ENCODE measurements at places on chromosomes 1 and 21. TPM values are rescaled to one million over a fixed set of nuclear protein-coding genes. Genes with fewer than 3 reads are reported as not detected.

Gene SEMA4A
- 1.8 TPM for total RNA-seq

Gene C8B
- total RNA-seq, result not detected

Gene RGS1
- not detected for total RNA-seq

Gene LYPD8
- total RNA-seq, result not detected

Gene SLC22A15
- total RNA-seq, result 4.7 TPM

DNA sequence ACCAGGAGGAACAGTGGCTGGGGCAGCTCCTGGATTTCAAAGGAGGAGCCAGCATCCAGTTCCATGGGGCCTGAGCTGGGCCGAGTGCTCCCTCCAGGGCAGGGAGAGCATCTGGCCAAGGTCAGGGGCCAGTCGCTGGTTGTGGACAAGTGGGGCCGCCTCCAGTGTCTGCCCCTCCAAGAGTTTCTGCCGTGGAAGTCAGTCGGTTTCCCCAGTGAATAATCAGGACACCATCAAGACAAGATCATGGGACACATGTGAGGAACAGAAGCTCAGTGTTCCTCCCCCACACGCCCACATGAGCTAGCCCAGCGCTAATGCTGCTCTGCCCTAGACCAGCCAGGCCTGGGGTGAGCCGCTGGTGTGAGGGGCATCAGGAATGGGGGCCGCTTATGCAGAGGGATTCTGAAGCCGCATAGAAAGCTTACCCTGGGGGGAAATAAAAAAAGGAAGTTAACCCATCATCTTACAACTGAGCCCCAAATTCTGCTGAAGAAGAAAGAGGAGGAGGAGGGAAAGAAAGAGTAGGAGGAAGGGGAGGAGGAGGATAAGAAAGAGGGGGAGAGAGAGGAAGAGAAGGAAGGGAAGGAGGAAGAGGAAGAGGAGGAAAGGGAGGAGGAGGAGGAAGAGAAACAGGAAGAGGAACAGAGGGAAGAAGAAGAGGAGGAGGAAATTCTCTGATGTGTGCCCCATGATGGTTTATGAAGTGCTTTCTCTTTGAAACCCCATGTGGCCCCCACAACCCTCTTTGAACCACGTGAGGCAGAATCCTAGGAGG is 198.4 kb downstream of the MATN1 start:
- peak; percentile 43 for DNase-seq

DNA sequence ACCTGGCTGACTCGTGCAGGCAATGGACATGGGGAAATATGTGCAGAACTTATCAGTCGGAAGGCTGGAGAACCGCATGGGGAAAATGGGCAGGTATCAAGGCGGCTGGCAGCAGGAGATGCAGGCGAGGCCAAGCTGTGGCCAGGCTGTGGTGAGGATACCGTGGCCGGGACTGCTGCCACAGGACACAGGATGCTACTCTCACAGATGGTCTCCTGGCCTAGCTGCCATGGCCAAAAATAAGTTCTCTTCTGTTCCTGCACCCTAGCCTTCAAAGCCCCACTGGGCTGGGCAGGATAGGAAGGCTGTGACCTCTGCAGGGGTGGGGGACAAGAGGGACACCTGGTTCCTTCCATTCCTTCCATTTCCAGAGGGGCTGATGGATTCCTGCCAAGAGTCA is 26.4 kb downstream of the TEX35 start:
- no peak for DNase-seq

DNA sequence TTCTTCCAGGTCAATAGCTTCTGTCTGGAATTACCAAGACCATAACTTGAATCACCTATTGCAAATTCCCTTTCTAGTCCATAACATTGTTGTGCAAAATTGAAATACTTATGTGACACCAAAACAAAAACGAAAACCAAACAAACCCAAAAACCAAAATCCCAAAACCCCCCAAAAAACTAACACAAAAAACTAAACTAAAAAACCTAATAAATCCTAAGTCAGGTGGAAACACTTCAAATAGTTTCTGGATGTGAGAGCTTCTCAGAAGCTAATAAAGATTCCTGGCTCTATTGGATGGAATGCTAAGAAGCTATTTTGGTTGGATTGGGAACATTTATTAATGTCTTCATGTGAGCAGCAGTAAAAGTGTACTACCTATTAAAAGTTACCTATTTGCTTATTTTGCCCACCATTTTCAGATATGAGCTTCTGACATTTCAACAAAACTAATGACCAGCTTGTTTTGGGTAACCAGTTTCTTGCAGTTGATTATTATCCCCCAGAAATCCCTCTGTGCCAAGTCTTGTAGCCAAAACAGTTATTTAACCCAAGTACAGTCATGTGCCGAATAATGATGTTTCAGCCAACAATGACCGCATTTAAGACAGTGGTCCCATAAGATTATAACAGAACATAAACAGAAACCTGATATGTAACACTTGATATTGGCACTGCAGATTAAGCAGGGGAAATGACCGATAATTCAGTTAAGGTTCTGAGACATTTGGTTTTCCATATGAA is 76.4 kb downstream of the LTN1 start:
- DNase-seq, result no peak

DNA sequence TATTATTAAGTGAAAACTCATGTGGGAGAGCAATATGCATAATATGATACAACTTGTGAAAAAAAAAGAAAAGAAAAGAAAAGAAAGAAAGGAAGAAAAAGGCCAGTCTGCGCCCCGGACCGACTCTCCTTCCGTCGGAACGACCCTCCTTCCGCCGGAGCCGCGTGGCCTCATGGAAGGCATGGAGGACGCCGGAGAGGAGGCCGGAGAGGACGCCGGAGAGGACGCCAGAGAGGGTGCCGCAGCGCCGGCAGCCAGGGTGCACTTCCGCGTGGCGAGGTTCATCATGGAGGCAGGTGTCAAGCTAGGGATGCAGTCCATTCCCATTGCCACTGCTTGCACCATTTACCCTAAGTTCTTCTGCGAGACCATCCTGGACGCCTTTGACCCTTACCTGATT is 185.9 kb downstream of the NR5A2 start:
- no peak for DNase-seq

DNA sequence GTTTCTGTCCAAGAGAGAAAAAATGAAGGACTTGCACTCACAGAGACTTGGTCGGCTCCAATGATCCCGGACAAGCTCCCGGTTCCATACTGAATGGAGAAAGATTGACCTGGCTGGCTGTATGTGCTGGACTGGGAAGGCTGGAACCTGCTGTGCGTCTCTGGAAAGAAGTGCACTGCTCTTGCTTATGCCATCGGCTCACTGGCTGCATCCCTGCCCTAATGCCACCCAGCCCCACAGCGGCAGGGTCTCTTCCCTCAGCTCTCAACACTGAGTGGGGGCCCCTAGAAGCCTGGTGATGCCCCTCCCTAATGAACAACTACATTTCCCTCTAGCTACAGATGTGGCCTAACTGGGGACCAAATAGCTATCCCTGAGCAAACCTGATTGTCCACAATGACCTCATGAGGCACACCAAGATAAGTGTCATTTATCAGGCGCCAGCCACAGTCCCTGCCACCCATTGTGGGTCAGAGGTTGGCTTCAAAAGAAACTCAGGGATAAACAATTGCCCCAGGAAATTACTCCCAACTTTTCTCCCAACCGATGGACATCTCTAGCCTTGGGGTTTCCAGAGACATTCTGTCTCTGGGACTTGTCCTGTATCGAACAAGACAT is 2.6 kb downstream of the CTSE start:
- DNase-seq, result peak; percentile 7

DNA sequence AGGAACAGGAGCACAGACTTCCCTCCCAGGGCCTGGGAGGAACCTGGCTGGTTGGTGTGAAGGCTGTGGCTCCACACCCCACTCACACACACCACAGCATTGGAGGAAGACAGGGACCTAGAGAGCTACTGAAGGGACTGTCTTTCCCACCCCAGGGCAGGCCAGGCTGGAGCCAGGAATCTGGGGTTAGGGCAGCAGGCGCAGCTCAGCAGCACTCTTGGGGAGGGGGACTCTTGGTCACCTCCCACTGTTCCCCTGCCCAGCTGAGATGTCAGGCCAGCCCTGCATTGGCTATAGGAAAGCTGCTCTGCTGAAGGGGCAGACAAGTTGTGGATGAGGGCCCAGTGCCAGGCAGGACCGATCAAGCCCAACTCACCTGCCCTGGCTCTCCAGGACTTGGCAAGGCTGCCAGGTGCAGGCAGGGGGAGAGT is 1.6 kb upstream of the PLEKHA6 start:
- no peak for DNase-seq

GRCh38 chr1:113459279-113459678 is 69.0 kb downstream of the MAGI3 start:
- no peak for DNase-seq

DNA sequence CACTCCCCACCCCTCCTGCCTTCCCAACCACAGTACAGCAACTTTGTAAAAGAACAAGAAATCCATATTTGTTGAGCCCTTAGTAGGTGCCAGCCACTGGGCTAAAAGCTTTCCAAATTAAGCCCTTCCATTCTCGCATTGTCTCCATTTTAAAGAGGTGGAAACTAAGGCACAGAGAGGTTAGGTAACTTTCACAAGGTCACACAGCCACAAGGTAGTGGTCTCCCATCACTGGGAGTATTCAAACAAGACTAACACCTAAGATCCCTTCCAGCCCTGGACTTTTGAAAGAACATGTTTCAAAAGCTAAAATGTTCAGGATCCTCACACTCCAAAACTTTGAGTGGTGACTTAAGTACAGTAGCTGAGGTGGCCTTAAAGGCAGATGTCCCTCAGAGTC is 3.2 kb downstream of the SDC3 start:
- DNase-seq, result no peak

DNA sequence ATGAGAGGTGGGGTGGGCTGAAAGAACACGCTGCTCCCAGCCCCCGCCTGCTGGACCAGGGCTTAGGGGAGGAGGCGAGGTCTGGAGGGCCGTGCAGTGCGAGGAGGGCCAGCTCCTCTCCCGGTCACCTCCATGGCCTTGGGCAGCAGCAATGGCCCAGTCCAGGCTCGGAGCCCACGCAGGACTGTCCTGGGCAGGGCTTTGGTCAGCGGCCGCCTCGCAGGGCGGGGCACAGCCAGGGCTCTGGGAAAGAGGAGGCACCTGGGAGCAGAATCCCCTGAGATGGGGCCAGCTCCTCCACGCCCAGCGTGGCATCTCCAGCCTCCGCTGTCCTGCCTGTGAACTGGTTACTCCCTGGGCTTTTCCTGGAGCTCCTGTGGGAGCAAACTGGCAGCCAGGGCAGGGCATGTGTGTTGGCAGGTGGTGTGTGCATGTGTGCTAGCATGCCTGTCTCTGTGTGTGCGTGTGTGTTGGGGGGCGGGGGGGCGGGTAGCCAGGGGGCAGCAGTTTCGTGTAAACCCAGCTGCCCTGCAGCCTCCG is 27.4 kb downstream of the ARHGEF16 start:
- DNase-seq, result no peak

DNA sequence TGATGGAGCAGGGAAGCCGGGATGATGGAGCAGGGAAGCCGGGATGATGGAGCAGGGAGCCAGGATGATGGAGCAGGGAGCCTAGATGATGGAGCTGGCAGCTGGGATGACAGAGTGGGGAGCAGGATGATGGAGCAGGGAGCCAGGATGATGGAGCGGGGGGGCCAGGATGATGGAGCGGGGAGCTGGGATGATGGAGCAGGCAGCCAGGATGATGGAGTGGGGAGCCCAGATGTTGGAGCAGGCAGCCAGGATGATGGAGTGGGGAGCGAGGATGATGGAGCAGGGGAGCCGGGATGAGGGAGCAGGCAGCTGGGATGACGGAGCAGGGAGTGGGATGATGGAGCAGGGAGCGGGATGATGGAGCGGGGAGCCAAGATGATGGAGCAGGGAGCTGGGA is 16.0 kb downstream of the GALNT2 start:
- DNase-seq, result no peak

- no peak for DNase-seq
These were observed 37.2 kb downstream of the CAMSAP2 start for GRCh38 chr1:200775850-200776249.

GRCh38 chr1:52707927-52708655 is 9.9 kb upstream of the COA7 start:
- no peak for DNase-seq

Measured in SJSA1 (cell line).